Stimulated activated CD8-positive, alpha-beta memory T cell treated with anti-CD3 and anti-CD28 coated beads, Interleukin-7, amount 100 ng/mL, for 1 hour (primary cell): ENCODE measurements at places on chromosomes 4 and X.

DNA sequence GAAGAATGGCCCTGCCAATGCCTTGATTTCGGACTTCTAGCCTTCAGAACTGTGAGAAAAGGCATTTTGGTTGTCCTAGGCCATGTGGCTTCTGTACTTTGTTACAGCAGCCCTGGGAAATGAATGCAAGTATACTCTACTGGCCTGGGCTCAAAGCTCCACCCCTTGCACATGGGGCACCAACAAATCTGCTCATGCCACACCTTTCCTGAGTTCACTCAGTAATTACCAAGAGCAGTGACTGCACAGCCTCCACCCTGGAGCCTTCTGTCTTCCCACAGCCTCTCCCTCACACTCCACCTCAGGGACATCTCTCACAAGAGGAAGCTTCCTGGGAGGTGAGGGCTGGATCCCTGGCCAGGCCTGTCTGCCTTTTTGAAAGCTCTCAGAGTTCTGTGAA, 29.1 kb upstream of the GAB1 start:
- DNase-seq = no peak

GRCh38 chrX:19555683-19556082, 40.4 kb upstream of the MAP3K15 start:
- no peak for DNase-seq

DNA sequence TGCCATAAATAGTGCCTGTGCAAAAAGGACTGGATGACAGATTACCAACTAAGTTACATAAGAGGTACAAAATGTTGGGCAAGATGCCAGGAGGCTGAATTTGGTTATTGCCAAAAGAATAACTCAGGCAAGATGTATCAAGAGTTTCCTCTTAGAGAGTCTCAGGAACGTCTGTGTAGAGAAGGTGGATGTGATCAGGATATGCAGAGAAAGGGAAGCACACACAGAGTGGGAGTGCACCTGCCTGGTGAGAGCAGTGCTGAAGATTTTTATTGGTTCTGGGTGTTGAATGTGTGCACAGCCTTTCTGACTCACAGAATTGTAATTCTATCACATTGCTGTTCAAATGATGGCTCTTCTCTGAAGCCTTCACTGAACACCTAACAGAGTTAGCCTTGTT, 156.8 kb upstream of the HS3ST1 start:
- no peak for DNase-seq

- DNase-seq = no peak
Measured at GRCh38 chrX:107547621-107548020, 80.7 kb upstream of the PRPS1 start.

DNA sequence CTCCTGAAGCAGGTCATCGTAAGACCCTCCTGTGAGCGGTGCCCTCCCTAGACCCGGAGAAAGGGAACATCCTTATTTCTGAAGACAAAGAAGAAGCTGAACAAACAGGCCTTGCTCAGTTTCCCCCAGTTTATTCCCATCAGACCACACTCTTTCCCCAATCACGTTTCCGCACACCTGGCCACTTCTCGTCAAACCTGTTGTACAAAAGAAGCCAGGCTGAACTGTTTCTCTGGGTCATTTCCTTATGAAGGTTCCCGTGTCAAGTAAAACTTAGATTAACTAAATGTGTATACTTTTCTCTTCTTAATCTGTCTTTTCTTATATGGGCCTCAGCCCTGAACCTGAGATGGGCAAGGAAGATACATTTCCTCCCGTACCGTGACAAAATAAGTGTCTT, 111.6 kb upstream of the ENPP6 start:
- DNase-seq = no peak

- no peak for DNase-seq
Measured at GRCh38 chr4:185411849-185412248, 13.9 kb downstream of the UFSP2 start.

GRCh38 chr4:10629394-10629793, 55.2 kb downstream of the CLNK start:
- DNase-seq = no peak
